ENCODE measurements at places on chromosomes 3 and 15. TPM values are rescaled to one million over a fixed set of nuclear protein-coding genes. Genes with fewer than 3 reads are reported as not detected.

Gene UBL7
- total RNA-seq, result 14.8 TPM

Gene PFKFB4
- total RNA-seq, result 1.7 TPM

Gene CYFIP1
- 50.1 TPM for total RNA-seq

Gene CCR8
- total RNA-seq, result not detected

Gene SNTN
- total RNA-seq, result not detected

Gene SPINK8
- not detected for total RNA-seq

Gene ACKR2
- 28.7 TPM for total RNA-seq

Gene SLC2A2
- 180 TPM for total RNA-seq

GRCh38 chr3:179410999-179411398, 40.3 kb downstream of the GNB4 start:
- no peak for DNase-seq

- DNase-seq, result no peak
These were observed 71.9 kb downstream of the MYH15 start for GRCh38 chr3:108438542-108438941.

GRCh38 chr3:171956705-171957104, 82.7 kb upstream of the FNDC3B start:
- no peak for DNase-seq

- DNase-seq, result no peak
These were observed 9.7 kb upstream of the GATA2 start for GRCh38 chr3:128502712-128503111.

DNA sequence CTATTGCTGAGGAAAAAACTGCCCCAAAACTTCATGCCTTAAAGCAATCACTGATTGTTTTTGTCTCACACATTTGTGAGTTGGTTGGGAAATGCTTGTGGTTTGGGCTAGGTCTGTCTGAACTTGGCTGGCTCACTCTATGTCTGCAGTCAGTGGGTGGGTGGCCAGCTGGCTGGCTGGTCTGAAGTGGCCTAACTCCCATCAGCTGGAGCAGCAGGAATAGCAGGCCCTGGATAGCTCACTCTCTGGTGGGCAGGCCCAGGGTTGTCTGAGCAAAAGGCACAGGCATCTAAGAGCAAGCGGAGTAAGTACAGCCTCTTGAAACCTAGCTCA, 37.7 kb upstream of the PRR20G start:
- no peak for DNase-seq

GRCh38 chr15:31027910-31028578, 36.6 kb upstream of the MTMR10 start:
- no peak for DNase-seq

DNA sequence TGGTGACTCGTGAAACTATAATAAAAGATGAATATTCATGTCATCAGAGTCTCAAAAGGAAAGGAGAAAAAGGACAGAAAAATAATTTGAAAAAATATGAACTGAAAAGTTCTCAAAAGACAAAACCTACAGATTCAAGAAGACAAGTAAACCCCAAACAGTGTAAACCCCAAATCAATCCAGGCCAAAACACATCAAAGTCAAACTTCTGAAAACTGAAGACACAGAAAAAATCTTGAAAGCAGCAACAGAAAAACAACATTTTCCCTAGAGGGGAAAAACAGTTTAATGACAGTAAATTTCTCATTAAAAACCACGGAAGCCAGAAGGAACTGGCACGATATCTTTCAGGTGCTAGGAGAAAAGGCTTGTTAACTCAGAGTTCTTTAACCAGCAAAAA, 143.8 kb downstream of the PEAK1 start:
- DNase-seq, result no peak

DNA sequence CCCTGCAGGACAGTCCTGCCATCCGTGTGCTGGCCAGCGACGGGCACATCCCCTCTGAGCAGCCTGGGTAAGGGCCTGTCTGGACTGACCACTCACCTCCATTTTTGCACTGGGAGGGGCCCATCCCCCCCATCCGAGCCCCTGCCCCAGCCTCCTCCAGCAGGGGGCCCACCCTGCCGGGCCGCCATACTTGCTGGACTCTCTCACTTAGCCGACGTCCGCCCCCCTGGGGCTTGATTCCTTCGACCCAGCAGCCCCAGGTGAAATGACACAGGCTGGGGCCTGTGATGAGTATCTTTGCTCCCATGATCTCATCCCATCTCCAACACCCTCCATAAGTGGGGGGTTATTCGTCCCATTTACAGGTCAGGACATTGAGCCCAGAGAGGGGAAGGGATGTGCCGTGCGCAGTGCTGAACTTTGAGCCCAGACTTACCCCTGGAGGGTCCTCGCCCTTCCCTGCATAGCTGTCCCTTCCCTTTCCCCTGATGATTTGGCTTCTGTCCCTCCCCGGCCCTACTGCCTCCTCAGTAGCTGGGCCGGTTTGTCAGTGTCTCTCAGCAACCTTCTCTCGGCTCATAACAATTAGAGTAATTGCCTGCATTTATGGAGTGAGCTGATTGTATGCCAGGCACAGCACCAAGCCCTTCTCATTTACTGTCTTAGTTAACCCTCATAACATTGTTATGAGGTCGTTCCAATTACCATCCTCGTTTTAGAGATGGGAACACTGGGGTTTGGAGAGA, 4.2 kb downstream of the LMAN1L start:
- DNase-seq, result no peak

DNA sequence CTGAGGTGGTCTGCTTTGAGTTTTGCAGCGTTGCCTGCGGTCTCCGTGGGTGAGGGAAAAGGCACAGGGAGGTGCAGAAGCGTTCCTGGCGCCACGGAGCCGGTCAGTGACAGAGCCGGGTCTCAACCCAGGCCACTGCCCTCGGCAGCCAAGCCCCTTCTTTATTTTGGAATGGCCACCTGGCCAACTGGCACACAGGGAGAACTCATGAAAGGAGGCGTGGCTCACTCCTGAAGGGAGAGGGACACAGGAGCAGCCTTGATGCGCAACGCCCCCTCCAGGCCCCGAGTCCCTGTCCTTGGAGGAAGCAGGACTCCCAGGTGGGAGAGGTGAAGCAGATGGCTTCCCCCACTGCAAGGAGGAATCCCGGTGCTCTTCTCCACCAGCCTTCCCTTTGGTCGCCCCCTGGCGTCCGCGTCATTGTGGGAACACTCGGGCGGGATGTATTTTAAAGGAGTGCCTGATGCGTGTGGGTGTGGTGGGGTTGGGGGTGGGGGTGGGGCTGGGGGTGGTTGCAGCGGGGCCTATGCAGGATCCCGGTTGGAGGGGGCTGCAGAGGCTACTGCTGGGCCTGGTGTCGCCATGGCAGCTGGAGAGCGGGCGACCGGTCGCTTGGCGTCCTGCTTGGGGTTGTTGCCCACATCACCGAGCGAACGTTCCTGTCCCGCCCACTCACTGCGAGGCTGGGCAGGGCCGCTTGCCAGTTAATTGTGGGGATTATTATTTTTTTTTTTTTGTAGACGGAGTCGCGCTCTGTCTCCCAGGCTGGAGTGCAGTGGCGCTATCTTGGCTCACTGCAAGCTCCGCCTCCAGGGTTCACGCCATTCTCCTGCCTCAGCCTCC, 32.6 kb downstream of the APBA2 start:
- DNase-seq, result no peak

- DNase-seq, result no peak
These were observed 617 bp upstream of the HPS3 start for GRCh38 chr3:149128821-149129220.

DNA sequence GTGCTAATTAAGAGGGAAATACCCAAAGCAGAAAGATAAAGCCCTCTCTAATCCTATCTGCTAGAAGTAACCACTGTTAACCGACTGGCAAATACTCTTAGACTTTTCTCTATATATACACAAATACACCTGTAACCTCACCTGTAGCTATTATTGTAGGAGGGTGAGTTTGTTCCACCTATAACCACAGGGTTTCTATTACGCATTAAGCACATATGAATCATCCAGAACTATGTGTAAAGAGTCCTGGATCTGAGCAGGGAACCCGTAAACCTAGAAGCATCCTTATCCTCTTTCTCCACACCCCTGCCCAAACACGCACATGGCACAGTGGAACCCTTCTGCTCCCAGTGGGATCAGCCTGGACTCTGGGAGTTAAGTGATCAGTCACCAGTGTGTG, 172.8 kb upstream of the C2CD4B start:
- DNase-seq, result no peak

- DNase-seq, result peak; percentile 56
These were observed 19.7 kb upstream of the SLC22A13 start for GRCh38 chr3:38245930-38246329.

All from right lobe of liver (tissue), 6 donors.